Activated CD8-positive, alpha-beta memory T cell treated with anti-CD3 and anti-CD28 coated beads, Interleukin-2, amount 50 U/mL, for 4 hours (primary cell): ENCODE measurements at places on chromosomes 5 and 9.

DNA sequence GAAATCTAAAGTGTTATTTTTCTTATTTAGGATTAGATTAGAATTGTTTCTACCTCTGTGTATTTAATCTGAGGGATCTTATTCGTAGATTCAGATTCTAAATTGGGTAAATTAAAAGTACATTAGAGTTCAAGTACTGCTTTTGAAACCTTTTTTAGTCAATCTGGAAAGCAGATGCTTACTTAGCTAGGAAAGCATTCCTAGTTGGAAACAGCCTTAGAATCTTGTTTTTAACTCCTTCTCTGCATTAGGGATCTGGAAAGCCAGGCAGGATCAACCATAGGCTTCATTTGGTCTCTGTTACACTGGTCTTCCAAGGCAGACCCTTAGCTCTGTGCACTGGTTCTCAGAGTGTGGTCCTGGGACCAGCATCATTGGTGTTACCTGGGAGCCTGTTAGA is 247.4 kb downstream of the NR3C1 start:
- DNase-seq, result no peak

DNA sequence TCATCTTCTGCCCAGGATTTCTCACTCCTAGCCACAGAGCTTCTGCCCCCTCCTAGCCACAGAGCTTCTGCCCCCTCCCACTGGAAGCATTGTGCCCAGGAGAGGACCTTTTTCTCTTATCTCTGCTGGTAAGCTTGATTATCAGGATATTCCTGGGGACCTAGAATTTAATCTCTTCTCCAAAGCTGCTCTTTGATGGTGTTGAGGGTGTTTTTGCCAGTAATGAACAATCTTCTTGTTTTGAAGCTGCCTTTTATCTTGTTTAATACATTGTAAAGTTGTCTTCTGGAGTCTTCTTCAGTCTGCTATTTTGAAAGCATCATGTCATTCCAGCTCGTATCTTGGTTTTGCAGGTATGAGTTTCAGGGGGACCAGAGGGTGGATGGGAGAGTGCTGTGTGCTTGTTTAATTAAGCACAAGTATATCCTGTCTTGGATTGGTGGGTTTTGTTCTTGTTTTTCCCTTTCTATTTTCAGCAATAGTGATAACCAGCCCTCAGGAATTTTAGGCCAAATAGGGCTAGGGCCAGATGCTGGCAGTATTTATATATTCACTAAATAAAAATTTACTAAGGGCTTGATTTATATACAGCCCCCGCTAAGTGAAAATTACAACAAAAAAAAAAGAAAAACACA is 214.0 kb upstream of the DMRT1 start:
- DNase-seq, result no peak

- DNase-seq, result no peak
These were observed 30.5 kb downstream of the DDX31 start for GRCh38 chr9:132639322-132639721.

GRCh38 chr9:134827993-134828392 is 52.6 kb upstream of the FCN2 start:
- DNase-seq, result no peak

GRCh38 chr9:134492721-134493460 is 148.7 kb upstream of the COL5A1 start:
- no peak for DNase-seq

GRCh38 chr5:97623441-97623840 is 440.4 kb upstream of the RIOK2 start:
- no peak for DNase-seq
